Keratinocyte (primary cell): ENCODE measurements at places on chromosomes 1 and 21.

- no peak for DNase-seq
- no peak overlapping the region for H3K27ac ChIP-seq
- peaks cover 24% of the 10 kb centered on the region for H3K27me3 ChIP-seq
- no peak overlapping the region for H3K4me3 ChIP-seq
- no peaks in the 10 kb centered on the region for H3K4me1 ChIP-seq
- H3K36me3 ChIP-seq = no peaks in the 10 kb centered on the region
Observed at GRCh38 chr1:22606161-22606560, 30.3 kb upstream of the C1QA start.

DNA sequence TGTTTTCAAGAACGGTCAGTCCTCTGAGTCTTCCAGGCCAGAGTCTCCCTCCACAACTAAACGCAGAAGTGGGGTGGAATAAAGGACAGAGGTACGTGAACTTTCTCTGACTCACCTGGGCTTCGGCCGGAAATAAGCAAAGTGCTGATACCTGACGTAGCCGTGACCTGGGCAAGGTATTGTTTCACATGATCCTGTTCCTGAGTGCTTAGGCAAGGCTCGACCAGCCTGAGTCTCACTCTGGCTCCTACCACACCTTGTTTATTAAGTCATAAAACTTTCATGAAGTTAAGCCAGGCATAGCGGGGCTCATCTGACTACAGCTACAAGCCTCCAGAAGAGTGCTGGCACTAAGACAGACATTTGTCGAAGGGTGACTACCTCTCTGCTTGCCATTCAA lies 327.5 kb downstream of the SETD4 start:
- no peak overlapping the region for H3K4me3 ChIP-seq
- H3K4me1 ChIP-seq = peaks cover 1% of the 10 kb centered on the region
- H3K27ac ChIP-seq = no peak overlapping the region
- H3K27me3 ChIP-seq = no peaks in the 10 kb centered on the region

DNA sequence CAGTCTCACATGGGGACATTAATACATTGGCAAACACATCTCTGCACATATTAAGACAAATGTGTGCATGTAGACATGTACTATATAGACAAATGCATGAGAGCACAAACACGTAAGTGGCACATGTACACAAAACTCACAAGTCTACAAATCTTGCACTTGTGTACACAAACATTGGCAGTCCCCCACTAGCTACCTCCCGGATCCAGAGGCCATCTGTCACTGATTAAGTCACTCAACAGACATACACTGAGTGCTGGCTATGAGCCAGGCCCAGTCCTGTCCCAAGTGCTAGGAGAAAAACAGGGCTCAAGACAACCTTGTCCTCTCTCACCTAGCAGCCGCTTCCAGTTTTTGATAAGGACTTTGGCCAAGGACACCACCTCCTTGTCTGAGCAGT lies 7.0 kb downstream of the TCEA3 start:
- no peaks in the 10 kb centered on the region for H3K36me3 ChIP-seq
- peaks cover 3% of the 10 kb centered on the region for H3K27me3 ChIP-seq
- no peak overlapping the region for H3K27ac ChIP-seq
- no peak for DNase-seq
- no peak overlapping the region for H3K4me3 ChIP-seq
- peaks cover 10% of the 10 kb centered on the region for H3K4me1 ChIP-seq

- peaks cover 6% of the 10 kb centered on the region for H3K27me3 ChIP-seq
- H3K4me3 ChIP-seq = no peak overlapping the region
- no peak for DNase-seq
- H3K4me1 ChIP-seq = no peaks in the 10 kb centered on the region
- H3K27ac ChIP-seq = no peak overlapping the region
- no peaks in the 10 kb centered on the region for H3K36me3 ChIP-seq
Observed at GRCh38 chr1:11529763-11530730, 51.1 kb downstream of the DISP3 start.

GRCh38 chr1:92464588-92465255 lies 22.0 kb downstream of the GFI1 start:
- H3K4me3 ChIP-seq = no peak overlapping the region
- no peaks in the 10 kb centered on the region for H3K36me3 ChIP-seq
- no peaks in the 10 kb centered on the region for H3K4me1 ChIP-seq
- no peaks in the 10 kb centered on the region for H3K27me3 ChIP-seq

DNA sequence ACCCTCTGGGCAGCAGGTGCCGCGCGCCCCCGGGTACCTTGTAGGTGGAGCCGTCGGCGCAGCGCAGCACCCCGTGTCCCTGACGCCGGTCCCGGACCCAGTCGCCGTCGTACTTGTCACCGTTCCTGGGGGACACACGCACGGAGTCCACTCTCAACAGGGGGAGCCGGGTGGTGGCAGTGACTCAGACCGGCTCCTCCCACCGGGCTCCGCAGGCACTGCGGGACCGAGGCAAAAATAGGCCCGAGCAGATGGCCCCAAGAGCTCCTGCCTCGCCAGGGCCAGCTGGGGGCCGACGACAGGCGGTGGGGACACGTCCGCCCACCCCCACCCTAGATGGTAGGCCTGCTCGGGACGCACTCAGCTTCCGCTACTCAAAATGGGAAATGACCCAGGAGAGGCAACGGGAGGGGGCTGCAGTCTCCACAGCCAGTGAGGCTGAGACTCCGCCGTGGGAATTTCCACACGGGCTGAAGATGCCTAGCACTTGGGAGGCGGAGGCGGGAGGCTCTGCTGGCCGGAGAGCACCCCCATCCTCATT lies 6.3 kb downstream of the MORN1 start:
- no peak for DNase-seq
- no peaks in the 10 kb centered on the region for H3K27me3 ChIP-seq
- H3K36me3 ChIP-seq = peaks cover 1% of the 10 kb centered on the region
- H3K27ac ChIP-seq = no peak overlapping the region
- peaks cover 4% of the 10 kb centered on the region for H3K4me1 ChIP-seq

DNA sequence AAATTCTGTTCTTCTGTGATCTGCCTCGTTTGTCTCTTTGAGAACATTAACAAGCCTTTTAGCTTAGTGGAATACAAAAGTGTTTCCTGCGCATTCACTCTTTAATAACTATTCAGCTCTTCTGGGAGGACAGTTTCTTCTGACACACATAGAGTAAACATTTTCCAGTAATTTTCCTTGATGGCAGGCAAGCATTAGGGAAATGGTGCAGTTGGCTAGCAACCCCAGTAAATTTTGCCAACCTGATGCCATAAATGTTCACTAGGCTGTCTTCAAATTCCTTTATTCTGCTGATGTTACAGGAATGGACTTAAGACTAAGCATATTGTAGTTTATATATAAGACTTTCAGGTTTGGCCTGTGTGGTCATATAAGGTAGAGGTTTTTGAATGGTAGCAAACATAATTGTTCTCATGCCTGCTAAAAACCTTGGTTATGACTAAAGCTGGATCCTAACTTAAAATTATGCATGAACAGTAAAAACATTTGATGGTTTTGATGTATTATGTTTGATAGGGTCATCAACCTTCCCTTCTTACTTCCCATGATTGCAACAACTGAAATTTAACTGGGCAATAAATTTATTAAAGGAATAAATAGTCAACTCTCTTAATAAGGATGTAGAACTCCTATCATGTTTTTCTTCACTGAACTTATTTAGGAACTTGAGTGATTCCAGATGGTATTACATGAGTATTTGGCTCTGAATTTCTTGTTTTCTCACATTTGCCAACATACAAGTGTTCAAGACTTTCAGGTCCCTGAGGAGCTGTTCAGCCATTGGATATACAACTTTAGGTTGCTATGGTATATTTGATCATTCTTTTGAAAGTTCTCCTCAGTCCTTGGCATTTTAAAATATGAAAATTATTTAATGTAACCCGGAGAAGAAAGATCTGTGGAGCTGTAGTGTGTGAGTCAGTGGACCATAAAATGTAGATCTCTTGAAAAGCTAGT lies 223.4 kb downstream of the FMN2 start:
- H3K4me1 ChIP-seq = no peaks in the 10 kb centered on the region
- no peak overlapping the region for H3K27ac ChIP-seq
- no peaks in the 10 kb centered on the region for H3K36me3 ChIP-seq
- no peaks in the 10 kb centered on the region for H3K27me3 ChIP-seq

- H3K36me3 ChIP-seq = no peaks in the 10 kb centered on the region
- no peak for DNase-seq
- no peaks in the 10 kb centered on the region for H3K4me1 ChIP-seq
- H3K27ac ChIP-seq = no peak overlapping the region
Observed at GRCh38 chr1:17719874-17720273, 35.3 kb upstream of the ACTL8 start.

DNA sequence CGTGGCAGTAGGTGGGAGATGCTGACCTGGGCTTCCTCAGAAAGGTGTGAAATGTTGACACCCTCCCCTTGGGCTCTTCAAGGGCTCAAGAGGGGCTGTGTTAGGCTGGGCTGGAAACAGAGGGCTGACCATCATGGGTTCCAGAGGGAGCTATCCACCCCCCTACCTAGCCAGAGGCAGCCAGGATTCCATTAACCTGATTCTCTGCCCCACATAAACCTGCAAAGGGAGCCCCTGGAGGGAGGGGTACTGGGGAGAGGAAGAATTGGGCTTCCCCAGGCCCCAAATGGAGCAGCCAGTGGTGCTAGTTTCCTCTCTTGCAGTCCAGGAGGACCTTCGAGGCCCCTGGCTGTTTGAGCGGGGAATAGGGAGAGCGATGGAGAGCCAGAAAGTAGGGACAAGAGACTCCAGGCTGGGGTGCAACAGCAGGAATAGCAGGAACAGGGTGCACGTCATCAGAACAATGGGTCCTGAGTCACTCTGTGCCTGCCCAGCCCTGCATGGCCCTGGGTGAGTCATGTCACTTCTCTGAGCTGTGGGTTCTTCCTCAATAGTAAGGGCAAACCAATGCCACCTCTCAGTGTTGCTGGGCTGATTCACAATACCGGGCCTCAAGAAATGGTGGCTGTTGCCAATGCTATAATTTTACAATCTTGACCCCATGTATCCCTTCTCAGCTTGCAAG lies 121.2 kb downstream of the EPHB2 start:
- peak overlapping the region; percentile 19 for H3K4me3 ChIP-seq
- H3K4me1 ChIP-seq = peaks cover 60% of the 10 kb centered on the region

DNA sequence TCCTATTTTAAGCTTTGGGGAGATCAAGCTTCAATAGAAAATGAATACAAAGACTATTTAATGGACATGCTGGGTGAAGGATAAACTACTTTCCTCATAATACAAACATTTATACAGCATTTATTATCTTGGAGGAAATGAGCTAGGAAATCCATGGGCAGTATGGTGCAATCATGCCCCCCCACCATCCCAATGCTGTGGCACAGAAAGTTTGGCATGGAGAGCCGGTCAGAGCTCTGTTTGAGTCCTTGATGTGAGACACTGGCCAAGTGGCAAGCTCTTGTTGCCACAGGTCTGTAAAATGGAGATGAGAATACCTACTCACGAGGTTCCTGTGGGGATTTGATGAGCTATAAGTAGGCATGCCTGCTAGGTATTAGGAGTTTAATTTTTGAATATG lies 120.6 kb downstream of the MAB21L3 start:
- no peak overlapping the region for H3K4me3 ChIP-seq
- no peaks in the 10 kb centered on the region for H3K4me1 ChIP-seq
- H3K27me3 ChIP-seq = peaks cover 3% of the 10 kb centered on the region
- no peak for DNase-seq

- no peak overlapping the region for H3K4me3 ChIP-seq
- DNase-seq = no peak
- no peaks in the 10 kb centered on the region for H3K36me3 ChIP-seq
Observed at GRCh38 chr1:100184536-100184935, 6.5 kb upstream of the LRRC39 start.

DNA sequence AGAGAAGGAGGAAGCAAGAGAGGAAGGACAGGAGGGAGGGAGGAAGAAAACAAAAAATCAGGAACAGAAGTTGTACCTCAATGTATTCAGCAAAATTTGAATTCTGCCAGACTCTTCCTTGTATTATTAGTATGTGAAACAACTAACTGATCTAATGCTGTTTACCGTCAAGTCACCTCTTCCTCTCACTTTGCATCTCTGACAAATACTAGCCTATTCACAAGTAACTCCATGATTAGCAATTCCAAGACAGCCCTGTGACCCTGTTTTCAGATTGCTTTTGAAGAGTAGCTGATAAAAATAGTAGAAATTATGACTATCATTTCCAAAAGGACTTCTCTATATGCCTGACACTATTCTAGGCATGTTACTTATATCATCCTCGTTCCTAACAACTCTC lies 445.4 kb downstream of the NEGR1 start:
- H3K4me3 ChIP-seq = no peak overlapping the region
- H3K27ac ChIP-seq = no peak overlapping the region
- H3K4me1 ChIP-seq = no peaks in the 10 kb centered on the region
- no peaks in the 10 kb centered on the region for H3K36me3 ChIP-seq
- no peak for DNase-seq

DNA sequence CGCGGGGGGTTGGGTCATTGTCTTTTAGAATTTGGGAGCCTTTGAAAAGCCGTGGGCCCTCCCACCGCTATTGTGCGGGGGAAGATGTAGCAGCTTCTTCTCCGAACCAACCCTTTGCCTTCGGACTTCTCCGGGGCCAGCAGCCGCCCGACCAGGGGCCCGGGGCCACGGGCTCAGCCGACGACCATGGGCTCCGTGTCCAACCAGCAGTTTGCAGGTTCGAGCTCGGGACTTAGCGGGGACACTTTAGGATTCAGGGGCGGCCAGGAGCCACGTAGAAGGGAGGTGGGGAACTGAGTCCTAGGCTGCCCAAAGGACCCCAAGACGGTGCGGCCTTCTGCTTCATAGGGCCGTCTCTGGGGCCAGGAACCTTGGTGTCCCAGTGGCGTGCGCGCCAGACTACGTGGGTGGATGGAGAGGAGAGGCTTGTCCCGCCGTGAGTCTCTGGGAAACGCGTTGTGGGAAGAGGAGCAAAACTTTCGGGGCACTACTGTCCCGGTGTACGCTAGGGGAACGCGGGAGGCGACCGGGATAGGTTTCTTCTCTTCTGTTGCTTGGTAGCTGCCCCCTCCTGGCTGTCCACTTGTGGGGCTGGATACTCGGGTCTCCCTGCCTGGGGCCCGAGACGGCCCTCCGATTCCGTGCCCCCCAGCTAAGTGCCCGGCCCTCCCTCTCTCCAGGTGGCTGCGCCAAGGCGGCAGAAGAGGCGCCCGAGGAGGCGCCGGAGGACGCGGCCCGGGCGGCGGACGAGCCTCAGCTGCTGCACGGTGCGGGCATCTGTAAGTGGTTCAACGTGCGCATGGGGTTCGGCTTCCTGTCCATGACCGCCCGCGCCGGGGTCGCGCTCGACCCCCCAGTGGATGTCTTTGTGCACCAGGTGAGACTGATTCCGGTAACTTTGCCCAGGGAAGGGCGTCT lies at the start of gene LIN28A:
Gene LIN28A, plus strand, starts transcription at position 112 of the 918 bp plus-strand sequence. Its CDS starts 75 bp downstream, at position 187.
- no peak for DNase-seq
- no peak within 1 kb of the TSS for H3K27ac ChIP-seq
- H3K4me1 ChIP-seq = no peaks in the 10 kb centered on the region
- H3K4me3 ChIP-seq = no peak within 1 kb of the TSS

GRCh38 chr1:57824535-57824934 lies 400.7 kb upstream of the DAB1 start:
- peaks cover 11% of the 10 kb centered on the region for H3K4me1 ChIP-seq
